Activated T-cell treated with anti-CD3 and anti-CD28 coated beads for 4 hours (primary cell): ENCODE measurements at places on chromosomes 5 and 9.

GRCh38 chr9:95297316-95297715, 20.2 kb downstream of the FANCC start:
- no peak for DNase-seq

GRCh38 chr9:5832071-5832537, 813 bp downstream of the ERMP1 start:
- no peak for DNase-seq

- no peak for DNase-seq
Observed at GRCh38 chr9:123724211-123724796, 205.6 kb downstream of the DENND1A start.

- DNase-seq = no peak
Observed at GRCh38 chr5:101534491-101535110, 631.5 kb upstream of the ST8SIA4 start.

- no peak for DNase-seq
Observed at GRCh38 chr9:14147738-14148137, 166.2 kb downstream of the NFIB start.

- DNase-seq = no peak
Observed at GRCh38 chr9:116030517-116030916, 123.1 kb upstream of the PAPPA start.

DNA sequence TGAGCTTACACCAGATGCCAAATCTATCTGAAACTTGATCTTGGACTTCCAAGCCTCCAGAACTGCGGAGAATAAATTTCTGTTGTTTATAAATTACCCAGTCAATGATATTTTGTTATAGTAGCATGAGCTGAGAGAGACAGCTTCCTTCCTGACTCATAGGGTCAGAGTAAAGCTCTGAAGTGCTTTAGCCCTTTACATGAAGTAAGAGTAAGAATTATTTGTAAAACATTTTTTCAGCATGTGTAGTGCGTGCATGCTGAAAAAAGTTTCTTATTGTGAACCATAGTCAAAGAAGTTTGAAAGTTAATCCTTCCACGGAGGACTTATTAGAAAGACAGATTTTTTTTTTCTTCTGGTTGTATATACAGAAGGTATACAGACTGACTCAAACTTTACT, 172.4 kb downstream of the DMRT2 start:
- DNase-seq = no peak

DNA sequence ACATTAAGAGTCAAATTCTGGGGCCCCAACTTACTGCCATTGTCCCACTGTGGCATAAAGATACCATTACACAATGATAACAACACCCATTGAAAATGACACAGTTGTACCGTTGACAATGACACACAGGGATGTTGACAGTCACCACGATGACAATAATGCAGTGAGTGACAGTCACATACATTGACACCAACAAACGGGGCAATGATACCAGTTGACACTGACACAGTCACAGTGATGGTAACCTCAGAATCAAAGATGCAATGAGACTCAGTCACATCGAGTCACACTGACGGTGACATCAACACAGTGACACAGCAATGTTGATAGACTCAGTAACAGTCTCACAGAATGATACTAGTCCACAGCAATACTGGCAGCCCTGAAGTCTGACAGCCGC, 16.9 kb downstream of the CNTFR start:
- no peak for DNase-seq

DNA sequence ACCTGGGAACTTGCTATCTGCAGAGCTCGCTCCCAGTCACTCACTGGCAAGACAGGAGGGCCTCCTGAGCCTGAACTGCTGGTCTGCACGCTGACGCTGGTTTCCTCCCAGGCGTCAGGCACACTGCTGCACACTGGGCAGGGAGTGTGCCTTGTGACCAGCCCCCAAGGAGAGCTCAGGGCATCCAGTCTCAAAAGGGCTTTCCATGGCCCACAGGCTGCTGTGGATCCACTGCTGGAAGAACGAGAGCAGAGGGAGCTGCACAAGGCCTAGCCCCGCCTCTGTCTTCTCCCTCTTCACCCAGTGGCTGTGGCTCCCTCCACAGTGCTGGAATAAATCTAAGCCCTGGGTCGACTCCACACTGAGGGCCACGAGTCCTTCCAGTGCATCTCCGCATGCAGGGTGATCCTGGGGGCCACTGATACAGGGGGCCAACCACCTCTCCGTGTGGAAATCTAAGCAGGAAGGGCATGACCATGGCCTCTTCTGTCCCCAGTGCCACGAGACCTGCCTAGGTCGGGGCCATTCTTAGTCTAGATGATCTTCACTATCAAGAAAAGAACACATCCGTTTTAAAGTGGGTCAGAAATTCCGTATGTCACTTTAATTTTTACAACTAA, 93.6 kb downstream of the CAMSAP1 start:
- no peak for DNase-seq

DNA sequence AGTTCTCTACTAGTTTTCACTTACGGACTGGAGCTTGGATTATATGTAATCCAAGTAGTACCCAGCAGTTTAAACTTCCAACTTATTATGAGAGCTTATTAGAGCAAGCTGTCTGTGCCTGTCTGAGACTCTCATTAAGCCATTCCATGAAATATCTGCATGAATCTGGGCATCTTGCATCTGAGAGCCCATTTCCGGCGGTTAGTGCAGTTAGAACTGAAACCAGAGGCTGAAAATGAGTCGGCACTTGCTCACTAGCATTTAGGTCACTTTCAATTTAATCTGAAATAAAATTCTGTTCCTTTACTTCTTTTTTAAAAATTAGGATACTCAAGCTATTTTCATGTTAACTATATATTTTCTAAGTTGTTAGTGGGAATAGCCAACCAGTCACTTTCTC, 102.2 kb downstream of the MEGF10 start:
- no peak for DNase-seq

- DNase-seq = no peak
Observed at GRCh38 chr9:91059713-91060112, 258.1 kb downstream of the SYK start.

GRCh38 chr9:27445688-27446087, 78.4 kb upstream of the IFNK start:
- no peak for DNase-seq

- no peak for DNase-seq
Observed at GRCh38 chr9:87675906-87676515, 49.9 kb upstream of the CTSL start.
